Activated CD4-positive, alpha-beta T cell treated with anti-CD3 and anti-CD28 coated beads, Interleukin-2, amount 10 ng/mL, durations not matched to agents 24 days and 14 days (primary cell): ENCODE measurements at places on chromosomes 6 and 20. TPM values are rescaled to one million over a fixed set of nuclear protein-coding genes. Genes with fewer than 3 reads are reported as not detected.

DNA sequence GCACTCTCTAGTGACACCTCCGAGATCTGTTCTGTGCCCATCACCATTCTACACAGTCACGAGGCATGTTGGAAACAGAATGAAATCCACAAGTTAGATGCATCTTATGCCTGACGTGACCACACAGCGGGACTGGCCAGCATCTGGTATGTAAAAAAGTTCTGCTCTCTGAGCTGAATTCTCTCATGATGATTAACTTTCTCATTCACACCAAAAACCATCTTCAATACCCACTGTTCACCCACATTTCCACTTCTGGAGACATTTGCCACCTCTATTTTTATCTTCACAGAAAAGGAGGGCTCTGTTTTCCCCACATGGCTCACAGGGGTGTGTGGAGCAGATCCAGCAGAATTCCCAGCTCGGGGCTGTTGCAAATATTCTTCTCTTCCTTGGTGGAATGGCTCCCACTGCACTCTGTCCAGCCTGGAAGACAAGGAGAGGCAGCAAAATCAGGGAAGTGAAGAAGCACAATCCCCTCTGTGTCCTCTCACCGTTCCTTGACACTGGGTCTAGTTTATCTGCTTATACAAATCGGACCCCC is 303.4 kb downstream of the TAF4 start:
- H3K27ac ChIP-seq: no peak overlapping the region
- no peaks in the 10 kb centered on the region for H3K36me3 ChIP-seq
- H3K4me3 ChIP-seq: no peak overlapping the region
- no peaks in the 10 kb centered on the region for H3K27me3 ChIP-seq

- DNase-seq: no peak
- H3K36me3 ChIP-seq: no peaks in the 10 kb centered on the region
- no peak overlapping the region for H3K4me3 ChIP-seq
- H3K27me3 ChIP-seq: no peaks in the 10 kb centered on the region
Observed at GRCh38 chr6:167661552-167662044, 165.1 kb upstream of the AFDN start.

GRCh38 chr6:157368359-157369049 is 12.5 kb upstream of the ZDHHC14 start:
- H3K36me3 ChIP-seq: no peaks in the 10 kb centered on the region
- peaks cover 16% of the 10 kb centered on the region for H3K4me1 ChIP-seq
- no peak overlapping the region for H3K27ac ChIP-seq
- no peak overlapping the region for H3K4me3 ChIP-seq
- no peak for DNase-seq
- peaks cover 59% of the 10 kb centered on the region for H3K27me3 ChIP-seq

DNA sequence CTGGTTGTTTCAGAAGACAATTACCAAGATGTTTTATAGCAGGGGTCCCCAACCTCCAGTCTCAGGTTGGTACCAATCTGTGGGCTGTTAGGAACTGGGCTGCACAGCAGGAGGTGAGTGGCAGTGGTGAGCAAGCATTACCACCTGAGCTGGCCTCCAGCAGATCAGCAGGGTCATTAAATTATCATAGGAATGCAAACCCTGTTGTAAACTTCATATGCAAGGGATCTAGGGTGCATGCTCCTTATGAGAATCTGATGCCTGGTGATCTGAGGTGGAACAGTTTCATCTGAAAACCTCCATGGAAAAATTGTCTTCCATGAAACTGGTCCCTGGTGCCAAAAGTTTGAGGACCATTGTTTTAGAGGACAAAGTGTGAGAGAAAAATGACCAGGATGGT is 240.6 kb downstream of the GRM1 start:
- H3K4me1 ChIP-seq: no peaks in the 10 kb centered on the region
- no peak overlapping the region for H3K4me3 ChIP-seq
- no peak for DNase-seq
- H3K27me3 ChIP-seq: no peaks in the 10 kb centered on the region
- H3K27ac ChIP-seq: no peak overlapping the region

GRCh38 chr6:108744996-108745395 is 103.2 kb upstream of the ARMC2 start:
- H3K4me3 ChIP-seq: no peak overlapping the region
- no peaks in the 10 kb centered on the region for H3K36me3 ChIP-seq
- peaks cover 34% of the 10 kb centered on the region for H3K27me3 ChIP-seq

GRCh38 chr20:59640267-59640666 is 35.9 kb downstream of the PHACTR3 start:
- no peak overlapping the region for H3K4me3 ChIP-seq

DNA sequence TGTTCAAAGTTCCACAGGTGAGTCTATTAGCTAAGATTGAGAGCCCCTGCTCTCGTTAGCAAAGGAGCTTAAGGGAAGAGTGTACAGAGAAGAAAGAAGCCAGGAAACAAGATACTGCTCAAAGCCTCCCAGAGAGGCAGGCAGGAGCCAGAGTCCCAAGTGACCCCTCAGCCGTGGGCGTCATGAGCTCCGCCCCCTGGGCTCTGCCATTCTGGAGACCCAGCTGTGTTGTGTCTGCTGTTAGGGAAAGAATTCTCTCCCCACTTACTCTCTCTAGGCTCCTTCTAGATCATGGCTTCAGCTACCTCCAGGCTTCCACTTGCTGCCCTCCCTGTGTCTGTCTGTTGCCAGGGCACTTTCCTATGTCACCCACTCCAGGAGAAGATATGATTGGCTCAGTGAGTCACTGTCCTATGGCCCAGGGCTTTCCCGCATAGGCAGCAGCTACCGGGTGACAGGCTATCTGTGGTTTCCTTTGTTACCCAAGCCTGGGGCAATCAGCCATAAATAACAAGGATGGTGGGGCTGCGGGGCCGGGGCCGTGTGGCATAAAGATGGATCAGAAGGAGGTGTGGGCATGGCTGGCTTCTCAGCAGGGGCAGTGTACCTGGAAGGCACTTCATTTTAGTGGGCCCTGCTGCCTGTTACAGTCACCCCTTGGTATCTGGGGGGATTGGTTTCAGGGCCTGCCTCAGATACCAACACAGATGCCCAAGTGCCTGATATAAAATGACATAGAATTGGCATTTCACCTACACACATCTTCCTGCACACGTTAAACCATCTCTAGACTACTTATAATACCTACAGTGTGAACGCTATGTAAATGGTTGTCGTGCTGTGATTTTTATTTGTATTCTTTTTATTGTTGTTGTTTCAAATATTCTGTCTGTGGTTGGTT is 118.9 kb downstream of the ARMC2 start:
- no peak overlapping the region for H3K27ac ChIP-seq
- DNase-seq: no peak
- peaks cover 10% of the 10 kb centered on the region for H3K4me1 ChIP-seq
- H3K27me3 ChIP-seq: no peaks in the 10 kb centered on the region
- no peaks in the 10 kb centered on the region for H3K36me3 ChIP-seq

RPS6KA2 gene
- total RNA-seq: 2.8 and 3.1 TPM in 2 replicates

GRCh38 chr20:34017610-34018009 is 23.9 kb downstream of the RALY start:
- no peaks in the 10 kb centered on the region for H3K27me3 ChIP-seq
- H3K4me1 ChIP-seq: peaks cover 58% of the 10 kb centered on the region
- no peak overlapping the region for H3K27ac ChIP-seq
- DNase-seq: no peak

RIN2 gene
- total RNA-seq: not detected in 2 replicates

IRAK1BP1 gene
- total RNA-seq: 3.4 and 3.6 TPM in 2 replicates

DEFB132 gene
- not detected in 2 replicates for total RNA-seq

- no peak for DNase-seq
- no peaks in the 10 kb centered on the region for H3K4me1 ChIP-seq
- H3K4me3 ChIP-seq: no peak overlapping the region
- no peaks in the 10 kb centered on the region for H3K36me3 ChIP-seq
Observed at GRCh38 chr6:150482883-150483409, 114.1 kb downstream of the IYD start.

ELOVL2 gene
- total RNA-seq: not detected in 2 replicates

- H3K27ac ChIP-seq: no peak overlapping the region
- no peaks in the 10 kb centered on the region for H3K36me3 ChIP-seq
- no peak overlapping the region for H3K4me3 ChIP-seq
Observed at GRCh38 chr6:48031711-48032110, 79.3 kb downstream of the PTCHD4 start.

L3MBTL3 gene
- total RNA-seq: 5.4 and 8.1 TPM in 2 replicates

- H3K27ac ChIP-seq: no peak overlapping the region
- no peaks in the 10 kb centered on the region for H3K27me3 ChIP-seq
- no peaks in the 10 kb centered on the region for H3K4me1 ChIP-seq
Observed at GRCh38 chr6:77143659-77144447, 319.4 kb downstream of the HTR1B start.

ZC3H12D gene
- total RNA-seq: 79.6 and 79.8 TPM in 2 replicates
